D721Med (cell line): ENCODE measurements at places on chromosomes 11 and 22.

DNA sequence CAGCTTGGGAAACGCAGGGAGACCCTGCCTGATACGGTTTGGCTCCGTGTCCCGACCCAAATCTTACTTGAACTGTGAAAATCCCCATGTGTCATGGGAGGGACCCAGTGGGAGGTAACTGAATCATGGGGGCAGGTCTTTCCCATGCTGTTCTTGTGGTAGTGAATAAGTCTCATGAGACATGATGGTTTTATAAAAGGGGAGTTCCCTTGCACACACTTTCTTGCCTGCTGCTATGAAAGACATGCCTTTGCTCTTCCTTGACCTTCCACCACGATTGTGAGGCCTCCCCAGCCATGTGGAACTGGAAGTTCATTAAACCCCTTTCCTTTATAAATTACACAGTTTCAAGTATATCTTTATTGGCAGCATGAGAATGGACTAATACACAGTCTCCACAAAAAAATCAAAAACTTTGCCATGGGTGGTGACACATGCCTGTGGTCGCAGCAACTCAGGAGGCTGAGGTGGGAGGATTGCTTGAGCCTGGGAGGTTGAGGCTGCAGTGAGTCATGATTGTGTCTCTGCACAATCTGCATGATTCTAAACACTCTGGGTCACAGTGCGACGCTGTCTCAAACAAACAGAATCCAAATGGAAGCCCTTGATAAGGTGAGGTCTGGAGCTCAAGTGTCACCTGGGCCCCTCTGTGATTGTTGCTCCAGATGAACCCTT lies 34.9 kb downstream of the SYN3 start:
- no peak for DNase-seq

- DNase-seq: no peak
Observed at GRCh38 chr11:66133216-66133775, 63.2 kb downstream of the PACS1 start.

- DNase-seq: no peak
Observed at GRCh38 chr22:36839356-36840073, 21.3 kb upstream of the NCF4 start.

- no peak for DNase-seq
Observed at GRCh38 chr22:31637891-31638618, 24.0 kb downstream of the PISD start.

GRCh38 chr22:36244522-36245391 lies 5.4 kb upstream of the APOL2 start:
- DNase-seq: no peak

DNA sequence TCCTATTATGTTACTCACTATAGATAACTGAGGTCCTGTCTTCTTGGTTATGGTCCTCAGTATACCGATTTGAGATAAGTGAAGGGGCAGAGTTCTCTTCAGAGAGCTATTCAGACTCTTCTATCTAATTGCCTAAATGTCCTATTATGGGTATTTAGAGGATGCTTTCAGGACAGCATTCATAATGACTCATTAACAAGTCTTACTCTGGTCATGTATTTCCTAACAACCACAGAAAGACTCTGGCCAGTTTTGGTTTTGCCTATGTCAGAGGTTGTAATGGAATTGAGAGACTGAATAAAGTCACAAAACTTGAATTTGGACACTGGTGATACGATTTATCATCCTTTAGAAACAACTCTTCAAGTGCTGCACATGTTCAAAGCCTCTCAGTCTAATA lies 1233.0 kb downstream of the JRKL start:
- no peak for DNase-seq

GRCh38 chr11:131687291-131688047 lies 317.1 kb downstream of the NTM start:
- DNase-seq: no peak

- no peak for DNase-seq
Observed at GRCh38 chr11:18733202-18733601, 7.2 kb upstream of the IGSF22 start.

GRCh38 chr11:1628506-1629325 lies 859 bp upstream of the KRTAP5-5 start:
- no peak for DNase-seq

- DNase-seq: no peak
Observed at GRCh38 chr11:76795936-76796441, 12.8 kb downstream of the TSKU start.

- DNase-seq: no peak
Observed at GRCh38 chr11:119712006-119712405, 17.0 kb downstream of the NECTIN1 start.

DNA sequence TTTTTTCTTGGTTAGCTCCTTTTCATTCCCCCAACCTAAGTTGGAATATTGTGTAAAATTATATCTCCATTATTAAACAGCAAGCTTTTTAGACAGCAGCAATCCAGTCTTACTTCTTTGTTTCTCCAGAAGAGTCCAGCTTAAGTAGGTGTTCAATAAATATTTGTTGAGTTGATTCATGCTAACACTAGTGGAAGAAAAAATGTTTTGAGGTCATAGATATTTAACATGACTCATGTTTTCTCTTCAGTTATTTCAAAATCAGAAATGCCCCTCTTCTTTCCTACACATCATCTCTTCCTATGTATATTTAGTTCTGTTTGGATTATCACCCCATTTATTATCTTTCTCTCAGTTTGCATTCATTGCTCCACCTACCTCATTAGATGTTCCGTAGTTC lies 20.3 kb downstream of the CCDC83 start:
- no peak for DNase-seq

DNA sequence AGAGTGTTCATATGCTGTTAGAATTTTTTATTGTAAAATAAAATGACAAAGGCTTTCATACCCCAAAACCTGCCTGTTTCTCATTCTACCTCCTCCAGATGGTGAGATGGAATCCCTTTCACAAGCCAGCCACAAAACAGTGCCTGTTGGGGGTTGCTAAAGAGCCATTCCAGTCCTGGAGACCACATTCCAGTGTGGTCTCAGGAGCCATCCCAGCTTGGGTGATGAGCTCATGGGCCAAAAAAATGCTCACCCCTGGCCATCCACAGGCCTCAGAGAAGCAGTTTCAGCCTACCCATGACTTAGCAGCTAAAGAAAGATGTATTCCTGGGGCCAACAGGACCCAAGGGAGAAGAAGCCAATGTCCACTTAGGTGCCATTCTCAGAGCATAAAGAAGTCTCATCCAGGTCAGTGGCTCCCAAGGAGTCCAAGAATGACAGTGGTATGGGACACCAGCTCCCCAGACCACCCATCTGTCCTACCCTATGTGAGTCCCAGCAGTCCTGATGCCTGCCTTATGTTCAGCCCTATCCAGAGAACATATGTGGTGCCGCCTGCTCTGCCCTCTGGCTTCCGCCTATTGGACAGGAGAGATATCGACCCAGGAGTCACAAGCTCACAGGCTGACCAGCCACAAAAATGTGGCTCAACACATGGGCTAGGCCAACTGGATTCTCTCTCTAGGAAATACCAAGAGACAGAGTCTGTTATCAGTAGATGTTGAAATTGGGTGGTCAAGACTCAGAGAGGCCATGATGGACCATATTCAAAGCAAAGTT lies 26.4 kb downstream of the C11orf91 start:
- no peak for DNase-seq

DNA sequence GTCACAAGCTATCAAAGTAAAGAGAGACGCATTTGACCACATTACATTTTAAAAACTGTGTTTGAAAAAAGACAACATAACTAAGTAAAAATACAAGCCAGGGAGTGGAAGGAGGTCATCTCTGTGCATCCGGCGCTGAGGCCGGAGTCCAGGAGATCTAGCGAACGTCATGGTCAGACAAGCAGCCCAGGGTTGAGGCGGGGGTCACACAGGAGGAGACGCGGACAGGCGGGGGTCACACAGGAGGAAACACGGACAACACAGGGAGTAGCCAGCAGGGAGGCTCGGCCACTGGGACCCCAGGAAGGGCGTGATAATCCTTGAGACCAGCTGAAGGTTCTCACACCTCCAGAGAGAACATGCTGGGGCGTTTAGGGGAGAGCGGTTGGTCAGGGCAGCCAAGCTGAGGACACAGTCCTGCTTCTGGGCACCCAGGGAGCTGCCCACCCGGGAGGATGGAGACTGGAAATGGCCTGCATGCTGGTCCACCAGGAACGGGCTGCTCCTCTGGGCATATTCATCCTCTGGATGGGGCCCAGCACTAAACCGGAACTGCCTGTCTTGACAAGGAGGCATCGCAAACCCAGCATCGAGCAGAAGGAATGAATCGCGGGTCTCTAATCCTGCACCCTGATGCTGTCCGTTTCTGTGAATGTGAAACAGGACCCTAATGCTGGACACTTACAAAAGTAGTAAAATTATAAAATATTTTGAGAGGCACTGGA lies 40.9 kb upstream of the MUC5AC start:
- DNase-seq: no peak

GRCh38 chr11:1224111-1224490 lies 1.2 kb downstream of the MUC5B start:
- DNase-seq: no peak

DNA sequence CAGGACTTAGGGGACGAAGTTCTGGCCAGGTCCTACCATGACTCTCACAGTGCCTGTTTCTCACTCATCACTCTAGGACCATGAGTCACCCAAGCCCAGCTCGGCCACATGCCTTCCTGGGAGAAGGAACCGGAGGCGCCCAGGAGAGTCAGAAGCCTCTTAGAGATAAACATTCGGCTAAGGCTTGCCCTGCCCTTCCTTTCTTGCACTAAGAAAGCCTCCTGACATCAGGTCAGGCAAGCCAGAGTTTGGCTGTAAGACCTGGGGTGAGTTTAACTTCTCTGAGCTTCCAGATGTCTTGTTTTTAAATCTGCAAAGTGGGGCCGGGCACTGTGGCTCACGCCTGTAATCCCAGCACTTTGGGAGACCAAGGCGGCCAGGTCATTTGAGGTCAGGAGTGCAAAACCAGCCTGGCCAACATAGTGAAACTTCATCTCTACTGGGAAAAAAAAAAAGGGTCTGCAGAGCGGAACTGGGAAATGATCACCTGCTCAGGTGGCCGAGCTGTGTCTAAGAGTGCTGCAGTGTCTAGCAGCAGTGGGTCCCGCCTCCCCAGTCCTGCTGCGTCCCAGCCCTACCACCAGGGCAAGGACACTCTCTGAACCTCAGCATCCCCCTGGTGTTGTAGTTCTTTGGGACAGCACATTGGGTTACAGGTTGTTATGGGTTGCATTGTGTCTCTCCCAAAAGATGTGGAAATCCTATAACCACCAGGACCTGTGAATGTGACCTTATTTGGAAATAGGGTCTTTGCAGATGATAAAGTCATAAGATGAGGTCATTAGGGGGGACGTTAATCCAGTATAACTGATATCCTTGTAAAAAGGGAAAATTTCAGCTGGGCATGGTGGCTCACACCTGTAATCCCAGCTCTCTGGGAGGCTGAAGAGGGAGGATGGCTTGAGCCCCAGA lies 1.8 kb upstream of the CARS1 start:
- no peak for DNase-seq

- no peak for DNase-seq
Observed at GRCh38 chr11:2088746-2089535, 50.2 kb downstream of the IGF2 start.
